ENCODE measurements at places on chromosomes 2 and 18.

DNA sequence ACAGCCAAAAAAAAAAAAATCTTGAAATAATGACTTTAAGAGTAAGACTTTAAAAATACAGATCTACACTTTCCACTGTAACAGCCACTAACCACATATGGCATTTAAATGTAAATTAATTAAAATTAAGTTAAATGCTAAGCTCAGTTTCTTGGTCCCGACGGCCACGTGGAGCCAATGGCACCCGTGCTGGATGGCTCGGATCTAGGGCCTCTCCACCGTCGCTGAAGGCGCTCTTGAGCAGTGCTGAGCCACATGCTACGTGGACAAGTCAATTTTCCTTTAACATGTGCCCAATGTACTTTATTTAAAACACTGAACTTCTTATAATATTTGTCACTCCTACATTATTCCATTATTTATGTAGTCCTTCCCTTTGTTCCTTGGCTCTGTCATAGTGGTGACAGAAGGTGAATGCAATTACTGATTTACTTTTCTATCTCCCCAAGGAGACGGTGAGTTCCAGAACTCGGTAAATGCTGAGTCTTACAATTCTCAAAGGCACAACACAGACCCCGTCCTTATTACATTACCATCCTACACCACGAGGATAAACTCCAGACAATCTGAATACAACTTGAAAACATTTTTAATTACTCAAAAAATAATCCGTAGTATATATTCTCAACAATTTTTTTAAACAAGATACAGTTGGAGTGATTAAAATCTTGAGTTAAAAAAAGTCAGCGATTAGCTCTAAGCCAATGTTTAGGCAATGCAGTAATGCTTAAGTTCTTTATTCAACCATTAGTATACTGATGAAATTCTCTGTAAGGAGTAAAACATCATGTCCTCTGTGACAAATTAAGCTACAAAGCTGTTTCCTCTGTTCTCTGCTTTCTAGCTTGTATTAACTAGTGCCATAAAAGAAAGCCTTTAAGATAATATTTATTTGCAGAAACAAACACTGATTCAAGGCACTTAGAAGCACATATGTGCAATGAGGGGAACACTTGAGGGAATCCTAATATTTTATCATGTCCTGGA, 95.1 kb downstream of the AFF3 start:
- no peak for DNase-seq

DNA sequence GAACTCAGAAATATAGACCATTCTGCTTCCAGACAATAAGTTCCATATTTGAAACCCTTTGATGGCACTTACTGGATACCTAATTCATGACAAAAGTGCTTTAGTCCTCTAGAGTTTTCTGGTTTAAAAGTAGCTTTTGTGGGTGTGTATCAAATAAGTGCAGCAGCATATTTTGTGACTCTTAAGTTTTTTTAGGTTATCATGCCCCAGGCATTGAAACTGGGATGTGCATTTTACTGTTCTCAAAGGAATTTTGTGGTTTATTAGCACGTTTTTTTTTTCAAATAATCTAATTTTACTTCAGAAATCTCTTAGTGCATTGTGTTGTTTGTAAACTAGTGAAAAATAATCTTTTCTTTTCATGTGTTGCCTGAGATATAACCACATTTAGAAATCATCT, 1.5 kb downstream of the XRCC5 start:
- DNase-seq = no peak

DNA sequence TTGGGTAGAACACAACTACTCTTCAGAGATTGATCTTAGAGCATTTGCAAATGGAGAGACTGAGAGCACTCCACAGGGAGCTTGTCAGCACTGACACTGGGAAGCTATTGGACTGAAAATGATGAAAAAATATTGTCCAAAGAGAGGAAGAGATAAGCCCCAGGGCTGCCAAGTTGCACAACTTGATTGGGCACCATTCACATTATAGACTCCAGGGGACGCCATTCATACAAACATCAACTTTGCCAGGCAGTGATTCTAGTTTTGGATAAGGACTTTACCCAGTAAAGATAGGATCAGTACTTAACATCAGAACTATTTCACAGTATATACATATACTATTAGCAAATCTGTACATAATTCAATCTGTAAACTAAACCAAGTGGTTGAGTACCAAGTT, 79.6 kb upstream of the MYCN start:
- no peak for DNase-seq

DNA sequence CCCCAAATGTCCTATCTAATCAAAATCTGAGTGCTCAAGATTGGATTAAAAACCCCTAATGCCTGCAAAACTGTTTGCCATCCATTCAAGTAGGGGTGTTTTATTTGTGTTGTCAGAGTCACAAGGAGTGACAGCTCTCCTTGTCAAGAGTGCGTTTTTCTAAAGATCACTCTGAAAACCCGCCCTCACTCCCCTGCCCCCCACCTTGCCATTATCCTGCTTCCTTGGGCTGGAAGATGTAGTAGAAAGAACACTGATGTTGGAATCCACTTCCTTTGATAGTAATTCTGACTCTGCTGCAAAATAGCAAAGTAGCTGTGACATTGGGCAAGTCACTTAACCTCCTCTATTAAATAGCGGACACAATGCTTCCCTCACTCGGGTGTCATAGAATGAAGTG, 155.6 kb downstream of the TSN start:
- no peak for DNase-seq

DNA sequence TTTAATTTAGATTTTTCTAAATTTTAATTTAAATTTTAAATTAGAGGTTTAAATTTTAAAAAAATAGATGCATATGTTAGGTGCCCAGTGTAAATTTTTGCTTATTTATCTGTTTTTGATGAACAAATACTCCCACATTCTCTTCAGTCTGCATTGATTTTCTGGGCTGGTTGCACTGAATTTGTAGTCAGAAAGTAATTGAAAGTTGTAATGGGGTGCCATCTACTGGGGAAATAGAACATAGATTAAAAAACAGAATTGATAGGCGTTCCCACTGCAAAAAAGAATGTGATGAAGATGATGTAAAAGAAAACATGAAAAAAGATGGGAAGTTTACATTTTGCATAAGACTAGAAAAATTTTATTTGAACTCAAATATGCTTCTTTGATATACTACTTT, 51.7 kb upstream of the CCDC85A start:
- DNase-seq = peak; percentile 25

GRCh38 chr18:46591783-46592391, 65.1 kb downstream of the LOXHD1 start:
- no peak for DNase-seq
